CD4-positive, alpha-beta T cell treated with Interleukin-15 for 1 hour (primary cell): ENCODE measurements at places on chromosomes 2 and 18.

GRCh38 chr2:188811522-188811921 lies 162.7 kb upstream of the COL3A1 start:
- DNase-seq = no peak

- no peak for DNase-seq
Measured at GRCh38 chr2:122748552-122749011, 993.1 kb downstream of the TSN start.

GRCh38 chr2:124822516-124822915 lies 797.4 kb downstream of the CNTNAP5 start:
- no peak for DNase-seq

DNA sequence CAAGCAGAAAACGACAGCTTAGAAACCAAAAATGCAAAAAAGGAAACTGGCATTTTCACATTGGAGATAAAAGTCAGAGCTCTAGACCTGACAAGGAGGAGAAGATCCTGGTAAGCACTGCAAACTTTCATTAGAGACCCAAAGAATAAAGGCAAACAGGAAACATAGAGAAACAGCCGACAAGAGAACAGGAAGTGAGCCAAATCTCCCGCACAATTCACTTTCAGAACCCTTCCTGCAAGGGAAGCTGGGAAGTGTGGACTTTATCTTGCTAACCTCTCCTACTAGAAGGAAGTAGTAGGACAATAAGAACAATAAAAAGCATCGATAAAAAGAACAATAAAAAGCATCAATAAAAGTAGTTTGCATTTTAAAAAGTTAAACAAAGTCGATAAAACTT lies 417.8 kb upstream of the SPHKAP start:
- no peak for DNase-seq

DNA sequence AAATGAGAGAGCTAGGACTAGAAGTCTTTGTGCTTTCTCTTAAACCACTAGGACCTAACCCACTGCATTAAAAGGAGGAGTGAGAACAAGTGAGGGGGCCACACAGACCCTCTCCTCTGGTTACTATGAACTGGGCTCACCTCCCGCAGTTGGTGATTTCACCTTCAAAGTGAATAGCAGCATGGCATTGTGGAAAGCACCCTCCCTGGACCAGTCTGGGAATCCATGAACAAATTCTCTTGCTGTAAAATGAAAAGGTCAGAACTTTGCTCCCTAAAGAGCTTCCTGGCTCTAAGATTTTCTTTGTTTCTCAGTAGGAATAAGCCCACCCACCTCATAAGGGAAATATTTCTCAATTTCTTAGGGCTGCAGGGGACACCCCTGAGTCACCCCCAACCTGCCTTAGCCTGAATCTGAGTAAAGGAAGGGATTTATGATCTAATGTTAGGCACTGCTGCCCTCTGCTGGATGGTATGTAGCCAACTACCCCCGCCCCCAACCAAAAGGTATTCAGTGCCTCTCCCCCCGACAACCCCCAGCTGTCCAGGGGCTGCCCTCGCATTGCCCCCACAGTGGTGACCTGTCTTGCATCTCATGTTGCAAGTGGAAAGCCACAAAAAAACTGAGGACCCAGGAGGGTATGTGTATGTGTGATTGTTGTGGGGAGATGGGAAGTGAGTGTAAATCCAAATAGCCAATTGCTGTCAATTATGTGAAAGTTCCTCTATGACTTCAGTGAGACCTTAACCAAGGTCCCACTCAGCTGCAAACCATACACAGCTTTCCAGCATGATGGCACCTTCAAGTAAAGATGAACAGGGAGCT lies 230.9 kb upstream of the SLC14A2 start:
- DNase-seq = peak; percentile 20

DNA sequence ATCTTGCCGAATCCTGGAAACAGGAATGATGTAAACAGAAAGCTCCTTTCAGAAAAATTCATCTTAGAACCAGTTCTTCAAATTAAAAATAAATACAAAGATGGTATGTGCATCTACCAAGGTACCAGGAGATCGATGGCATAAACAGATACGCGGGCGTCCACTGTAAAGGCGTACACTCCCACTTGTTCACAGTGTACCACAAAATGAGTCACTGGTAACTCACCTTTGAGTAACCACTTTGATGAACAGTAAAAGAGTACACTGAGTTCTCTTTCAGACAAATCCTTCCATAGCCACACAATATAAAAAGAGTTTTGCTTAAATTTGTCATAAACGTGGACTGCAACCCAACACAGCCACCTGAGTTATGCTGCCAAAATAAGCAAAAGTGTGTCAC lies 128.3 kb downstream of the DNER start:
- no peak for DNase-seq

GRCh38 chr2:121480826-121481225 lies 49.9 kb upstream of the RNU4ATAC start:
- DNase-seq = no peak

DNA sequence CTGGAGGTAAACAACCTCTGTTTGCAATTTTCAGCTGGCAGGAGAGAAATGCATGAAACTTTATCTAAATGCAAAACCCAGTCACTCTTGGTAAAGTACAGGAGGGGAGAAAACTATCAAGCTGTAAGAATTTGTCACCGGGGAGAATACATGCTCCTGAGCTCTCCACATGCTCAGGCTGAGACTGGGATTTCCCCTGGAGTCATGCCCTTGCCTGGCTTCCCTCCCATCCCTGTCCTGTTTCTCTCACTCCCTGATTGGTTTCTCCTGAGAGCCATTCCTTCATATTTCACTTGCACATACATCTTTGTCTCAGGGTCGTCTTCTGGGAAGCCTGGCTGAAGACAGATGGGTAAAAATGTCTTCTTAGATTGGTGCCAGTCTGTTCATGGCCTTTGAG lies 52.9 kb upstream of the SPATS2L start:
- DNase-seq = no peak
